Stimulated activated CD4-positive, alpha-beta T cell treated with anti-CD3 and anti-CD28 coated beads, TNF-alpha, amount 100 ng/mL, for 1 hour (primary cell): ENCODE measurements at places on chromosomes 2 and 18.

GRCh38 chr18:44729631-44730101 lies 49.0 kb downstream of the SETBP1 start:
- no peak for DNase-seq

DNA sequence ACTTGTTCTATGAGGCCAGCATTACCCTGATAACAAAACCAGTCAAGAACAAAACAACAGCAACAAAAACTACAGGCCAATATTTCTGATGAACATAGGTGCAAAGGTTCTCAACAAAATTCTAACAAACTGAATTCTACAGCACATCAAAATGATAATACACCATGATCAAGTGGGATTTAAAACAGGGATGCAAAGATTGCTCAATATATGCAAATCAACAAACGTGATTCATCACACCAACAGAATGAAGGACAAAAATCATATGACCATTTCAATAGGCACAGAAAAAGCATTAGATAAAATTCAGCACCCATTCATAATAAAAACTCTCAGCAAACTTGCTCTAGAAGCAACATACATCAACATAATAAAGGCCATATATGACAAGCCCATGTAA lies 173.6 kb downstream of the CAMKMT start:
- DNase-seq, result no peak

- DNase-seq, result no peak
These were observed 24.9 kb upstream of the ERICH2 start for GRCh38 chr2:170745305-170745704.

DNA sequence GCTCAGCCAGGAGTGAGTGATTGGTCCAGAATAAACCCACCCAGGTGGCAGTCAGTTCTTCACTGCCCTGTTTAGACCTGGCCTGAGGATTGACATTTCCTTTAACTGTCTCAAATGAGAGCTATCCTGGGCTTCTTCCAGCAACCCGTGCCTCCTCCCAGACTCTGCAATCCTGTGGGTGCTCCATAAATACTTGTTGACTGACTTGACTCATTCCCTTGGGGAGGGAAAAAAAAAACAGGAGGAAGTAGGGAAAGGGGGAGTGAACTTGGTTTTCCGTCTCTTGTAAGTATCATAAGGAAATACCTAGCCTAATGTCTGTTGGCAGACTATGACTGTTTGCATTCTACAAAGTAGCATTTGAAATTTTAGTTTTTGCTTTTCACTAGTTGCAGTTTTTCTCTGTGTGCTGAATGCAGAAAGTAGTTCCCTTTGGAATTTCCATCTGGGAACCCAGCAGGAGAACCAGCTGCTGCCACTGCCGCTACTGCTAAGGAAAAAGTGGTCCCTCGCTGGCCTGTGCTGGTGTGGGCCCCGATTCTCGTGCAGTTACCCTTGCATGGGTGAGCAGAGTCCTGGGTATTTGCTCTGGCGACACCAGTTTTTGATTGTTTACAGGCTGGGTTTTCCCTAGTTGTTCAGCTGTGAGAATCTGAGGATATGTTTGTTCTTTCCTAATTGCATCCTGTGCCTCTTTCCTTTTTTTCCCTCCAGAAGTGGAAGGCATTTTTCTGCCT lies 78.8 kb downstream of the TGOLN2 start:
- no peak for DNase-seq

DNA sequence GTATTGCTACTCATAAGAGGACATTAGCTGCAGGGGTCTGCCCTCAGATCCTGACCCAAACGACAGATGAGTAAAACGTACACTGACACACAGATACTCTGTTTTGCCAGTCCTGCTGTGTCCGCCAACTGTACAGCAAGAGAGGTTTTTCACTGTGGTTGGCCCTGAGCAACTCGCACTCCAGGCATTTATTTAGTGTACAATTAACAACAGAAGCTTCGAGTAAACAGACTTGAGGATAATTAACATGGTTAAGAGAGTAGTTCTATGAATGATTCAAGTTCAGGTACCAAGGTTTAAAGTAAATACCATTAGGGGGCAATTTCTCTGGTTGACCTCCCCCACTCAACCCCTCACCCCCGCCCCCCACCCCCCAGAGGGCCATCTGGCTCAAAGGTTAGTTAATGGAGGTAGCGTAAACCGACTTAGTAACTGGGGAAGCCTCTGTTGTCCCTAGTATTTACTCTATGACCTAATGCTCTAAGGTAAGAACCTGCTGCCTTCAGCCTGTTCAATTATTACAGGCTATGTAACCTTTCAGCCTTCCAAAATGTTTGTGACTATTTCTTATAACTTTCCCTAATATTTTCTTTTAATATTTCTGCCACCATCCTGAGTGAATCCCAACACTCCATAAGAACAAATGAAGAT lies 103.9 kb upstream of the XIRP2 start:
- no peak for DNase-seq

DNA sequence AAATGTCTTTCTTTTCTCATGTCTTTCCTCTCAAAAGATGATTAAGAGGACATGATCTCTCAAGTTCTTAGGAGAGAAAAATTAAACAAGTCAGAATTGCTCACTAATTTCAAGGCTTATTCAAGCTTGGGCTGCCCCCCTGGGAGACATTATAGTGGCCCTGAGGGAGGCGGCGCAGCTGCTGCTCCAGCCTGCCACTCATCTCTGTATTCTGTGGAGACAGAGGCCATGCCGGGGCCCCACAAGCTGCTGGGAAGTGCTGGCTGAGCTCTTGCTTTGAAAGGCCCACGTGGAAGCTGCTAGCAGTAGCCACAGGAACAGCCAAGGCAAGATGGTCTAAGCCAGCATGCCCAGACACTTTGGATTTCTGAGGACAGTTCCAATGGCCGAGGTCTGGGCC lies 267.4 kb downstream of the LNPK start:
- no peak for DNase-seq

DNA sequence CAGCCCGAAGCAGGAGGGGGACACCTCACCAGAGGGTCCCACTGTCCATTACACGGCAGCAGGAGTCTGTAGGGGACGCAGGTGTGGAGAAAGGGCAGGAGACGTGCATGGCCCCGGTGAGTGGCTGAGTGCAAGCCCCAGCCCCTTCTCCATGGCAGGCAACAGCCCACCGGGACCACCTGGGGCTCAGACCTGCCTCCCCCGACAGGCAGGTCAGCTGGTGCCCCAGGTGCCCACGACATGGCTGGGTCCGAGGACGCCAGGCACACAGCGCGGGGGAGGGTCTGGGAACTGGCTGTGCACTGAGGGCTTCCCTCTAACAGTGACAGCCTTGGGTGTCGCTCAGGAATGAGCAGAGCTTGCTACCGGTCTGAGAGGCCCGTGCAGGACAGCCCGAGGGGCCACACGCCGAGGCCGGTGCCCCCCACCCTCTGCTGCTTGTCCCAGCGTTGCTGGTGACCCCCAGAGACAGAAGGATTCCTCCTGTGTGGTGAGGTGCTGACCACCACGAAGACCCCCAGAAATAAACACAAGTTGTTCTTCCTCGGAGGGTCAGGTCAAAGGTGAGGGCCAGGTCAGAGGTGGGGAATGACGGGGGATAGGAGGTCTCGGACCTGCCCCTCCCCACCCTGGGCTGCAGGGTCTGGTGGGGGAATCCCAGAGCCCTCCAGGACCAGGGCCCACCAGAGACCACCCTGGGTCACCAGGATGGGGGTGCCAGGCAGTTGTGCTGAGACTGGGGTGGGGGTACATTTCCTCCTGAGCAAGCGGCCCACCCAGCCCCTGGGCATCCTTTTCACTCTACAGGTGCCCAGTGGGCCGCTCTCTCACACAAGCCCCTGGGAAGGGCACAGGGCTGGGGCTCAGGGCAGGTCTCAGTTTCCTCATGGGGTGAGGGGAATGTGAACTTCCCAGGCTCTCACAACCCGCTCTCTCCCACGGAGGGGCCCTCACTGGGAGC lies 50.6 kb downstream of the SLC66A2 start:
- no peak for DNase-seq

GRCh38 chr2:234930397-234930796 lies 21.4 kb upstream of the SH3BP4 start:
- no peak for DNase-seq

DNA sequence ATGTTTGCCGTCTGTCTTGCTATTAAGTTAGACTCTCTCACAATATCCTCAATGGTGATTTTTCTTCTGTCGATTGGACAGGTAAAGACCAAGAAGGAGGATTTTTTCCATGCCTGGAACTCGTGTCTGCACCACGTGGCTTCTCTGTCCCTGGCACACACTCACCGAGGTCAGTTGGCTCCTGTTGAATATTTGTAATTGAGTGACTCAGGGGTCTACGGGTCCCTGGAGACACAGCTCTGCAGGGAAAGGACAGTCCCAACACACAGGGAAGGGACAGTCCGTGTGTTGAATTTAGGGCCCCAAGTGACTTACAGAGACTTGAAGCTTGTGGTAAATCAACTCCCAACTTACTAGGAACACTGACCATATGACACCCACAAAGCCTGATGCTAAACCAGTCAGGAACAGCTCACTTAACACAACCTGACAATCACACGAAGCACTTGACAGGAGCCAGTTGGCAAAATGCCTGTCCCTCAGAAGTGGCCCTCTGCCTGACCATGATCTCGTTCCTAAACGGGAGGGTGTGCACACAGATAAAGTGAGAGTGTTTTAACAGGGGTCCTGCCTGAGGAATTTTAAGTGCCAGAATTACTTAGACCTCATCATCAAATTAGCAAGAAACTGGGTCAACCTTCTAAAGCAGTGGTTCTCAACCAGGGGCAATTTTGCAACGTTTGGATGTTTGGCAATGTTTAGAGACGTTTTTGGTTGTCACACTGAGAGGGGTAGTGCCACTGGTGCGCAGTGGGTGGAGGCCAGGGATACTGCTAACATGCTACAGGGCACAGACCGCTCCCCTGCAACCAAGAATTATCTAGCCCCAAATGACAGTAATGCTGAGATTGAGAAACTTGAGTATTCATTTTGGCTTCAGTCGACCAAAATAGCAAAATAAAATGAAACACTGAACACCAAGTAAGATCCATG lies 88.9 kb upstream of the BCL2L11 start:
- no peak for DNase-seq

- no peak for DNase-seq
These were observed 230.5 kb downstream of the MYCN start for GRCh38 chr2:16170675-16171424.

DNA sequence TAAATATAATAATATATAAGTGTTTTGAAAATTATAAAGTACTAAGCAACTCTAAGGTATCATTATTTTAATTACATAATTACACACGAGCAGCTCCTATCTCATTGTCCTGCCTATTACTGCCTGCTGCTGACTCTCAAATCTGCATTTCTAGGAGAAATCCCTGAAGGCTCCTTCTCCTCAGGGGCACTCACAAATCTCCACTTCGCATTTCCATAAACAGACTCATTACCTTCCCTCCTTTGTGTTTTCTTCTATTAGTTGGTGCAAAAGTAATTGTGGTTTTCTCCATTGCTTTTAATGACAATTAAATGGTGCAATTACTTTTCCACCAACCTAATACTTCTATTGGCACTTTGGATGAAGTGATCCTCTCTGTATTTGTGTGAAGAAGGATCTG lies 135.0 kb upstream of the HNMT start:
- no peak for DNase-seq

DNA sequence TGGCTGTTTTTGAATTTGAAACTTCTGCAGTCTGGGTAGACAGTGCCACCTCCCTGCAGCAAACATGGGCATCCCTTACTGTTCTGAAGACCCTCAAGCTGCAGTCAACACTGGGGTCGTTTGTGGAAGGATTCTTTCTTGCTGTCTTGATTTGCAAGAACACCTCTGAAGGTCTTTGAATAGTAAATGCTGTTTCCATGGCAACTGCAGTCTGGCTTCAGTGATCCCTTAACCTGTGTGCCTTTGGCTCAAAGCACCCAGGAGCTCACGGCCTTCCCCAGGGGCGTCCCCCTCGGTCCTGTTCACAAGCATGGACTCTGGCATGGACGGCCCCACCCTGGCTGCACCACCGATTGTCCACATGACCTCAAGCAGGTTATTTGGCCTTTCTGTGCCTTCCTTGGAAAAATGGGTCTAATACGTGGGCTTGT lies 38.3 kb downstream of the LRRFIP1 start:
- no peak for DNase-seq

- DNase-seq, result no peak
These were observed 143.5 kb downstream of the PKP4 start for GRCh38 chr2:158600155-158600802.

- no peak for DNase-seq
These were observed 90.6 kb upstream of the WDR75 start for GRCh38 chr2:189350540-189351209.

DNA sequence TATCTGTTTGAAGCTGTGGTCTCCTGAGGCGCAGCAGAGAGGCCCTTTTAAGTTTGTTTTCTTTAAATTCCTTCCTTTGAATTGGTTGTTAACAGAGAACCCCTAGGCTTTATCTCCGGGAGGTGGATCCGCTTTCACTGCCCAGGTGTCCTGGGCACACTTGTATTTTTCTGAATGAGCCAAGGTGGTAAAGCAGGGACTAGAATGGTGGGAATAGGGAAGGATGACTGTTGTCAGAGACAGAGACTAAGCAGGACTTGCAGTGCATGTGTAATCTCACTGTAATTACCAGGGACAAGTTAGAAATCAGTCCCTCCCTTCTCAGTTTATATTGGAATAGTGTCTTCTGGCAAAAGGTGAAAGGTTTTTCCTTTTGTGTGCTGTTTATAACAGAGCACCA lies 72.8 kb downstream of the PHLPP1 start:
- DNase-seq, result no peak

DNA sequence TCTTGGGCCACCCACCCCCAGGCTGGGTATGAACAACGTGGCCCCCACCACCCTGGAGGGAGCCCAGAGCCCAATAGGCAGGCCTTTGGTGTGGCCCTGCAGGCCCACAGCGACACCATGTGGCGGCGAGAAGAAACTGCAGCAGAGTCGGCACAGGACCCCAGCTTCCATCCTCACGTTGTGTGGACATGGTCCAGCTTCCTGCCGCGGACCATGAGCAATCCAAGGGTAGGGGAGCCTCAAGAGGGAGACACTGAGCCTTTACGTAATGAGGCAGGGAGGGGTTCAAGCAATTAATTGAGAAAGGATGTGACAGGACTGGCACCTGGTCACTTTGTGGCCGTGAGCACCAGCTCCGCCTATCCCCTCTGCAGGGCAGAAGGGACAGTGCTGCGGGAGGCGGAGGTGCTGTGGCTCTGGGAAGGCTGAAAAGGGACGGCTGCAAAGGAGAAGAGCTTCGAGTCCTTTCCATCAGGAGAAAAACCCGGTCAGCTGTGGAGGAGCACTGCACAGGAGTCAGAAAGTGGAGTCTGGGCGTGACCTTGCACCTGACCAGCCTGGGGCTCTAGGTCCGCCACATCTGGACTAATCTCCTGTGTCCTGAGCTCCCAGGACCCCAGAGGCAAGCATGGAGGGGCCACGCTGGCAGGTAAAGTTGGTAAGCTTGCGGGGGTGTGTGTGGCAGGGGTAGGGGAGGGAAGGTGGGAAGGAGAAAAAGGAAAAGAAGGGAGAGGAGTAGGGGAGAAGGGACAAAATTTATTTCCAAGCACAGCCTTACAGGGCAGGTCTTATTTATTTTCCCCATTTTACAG lies 44.9 kb downstream of the TMEM37 start:
- no peak for DNase-seq

GRCh38 chr2:75528221-75528977 lies 32.3 kb downstream of the EVA1A start:
- no peak for DNase-seq

- DNase-seq, result no peak
These were observed 103.9 kb upstream of the PPP1CB start for GRCh38 chr2:28647682-28648081.

- DNase-seq, result no peak
These were observed 27.5 kb downstream of the REEP1 start for GRCh38 chr2:86309966-86310365.
